ENCODE measurements at places on chromosomes 1 and 21. TPM values are rescaled to one million over a fixed set of nuclear protein-coding genes. Genes with fewer than 3 reads are reported as not detected.

DNA sequence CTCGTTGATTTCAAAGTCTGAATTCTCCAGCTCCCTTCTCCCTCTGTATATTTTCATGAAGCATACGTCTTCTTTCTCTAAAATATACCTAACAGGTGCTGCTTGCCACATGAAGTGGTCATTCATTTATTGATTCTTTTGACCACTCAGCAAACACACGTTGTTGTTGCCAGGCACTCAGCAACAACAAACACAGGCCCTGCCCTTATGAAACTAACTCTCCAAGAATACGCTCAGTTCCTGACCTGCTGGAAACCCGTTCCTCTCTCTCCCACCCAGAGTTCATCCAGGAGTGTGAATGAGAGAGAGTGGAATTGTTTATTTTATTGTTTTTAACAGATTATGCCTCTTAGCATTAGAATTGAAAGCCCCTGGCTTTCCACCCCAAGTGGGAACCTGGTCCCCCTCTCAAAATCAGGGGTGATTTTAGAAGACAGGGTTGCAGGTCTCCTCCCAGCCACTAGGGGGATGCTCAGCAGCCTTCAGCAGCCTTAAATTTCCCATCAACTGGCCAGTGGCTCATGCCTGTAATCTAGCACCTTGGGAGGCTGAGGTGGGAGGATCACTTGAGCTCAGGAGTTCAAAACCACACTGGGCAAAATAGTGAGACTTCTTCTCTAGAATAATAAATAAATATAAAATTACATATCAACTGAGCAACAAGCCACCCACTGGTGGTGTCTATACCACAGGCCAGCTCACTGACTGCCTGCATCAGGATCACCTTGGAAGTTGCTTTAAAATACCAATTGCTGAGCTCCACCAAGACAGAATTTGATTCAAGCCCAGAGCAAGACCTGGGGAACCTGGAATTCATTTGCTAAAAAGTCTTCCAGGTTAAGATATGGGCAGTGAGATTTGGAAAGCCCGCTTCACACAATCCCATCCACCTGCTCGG, 181.0 kb upstream of the KLHDC7A start:
- DNase-seq: no peak

Gene CYP4Z1
- total RNA-seq: not detected

DNA sequence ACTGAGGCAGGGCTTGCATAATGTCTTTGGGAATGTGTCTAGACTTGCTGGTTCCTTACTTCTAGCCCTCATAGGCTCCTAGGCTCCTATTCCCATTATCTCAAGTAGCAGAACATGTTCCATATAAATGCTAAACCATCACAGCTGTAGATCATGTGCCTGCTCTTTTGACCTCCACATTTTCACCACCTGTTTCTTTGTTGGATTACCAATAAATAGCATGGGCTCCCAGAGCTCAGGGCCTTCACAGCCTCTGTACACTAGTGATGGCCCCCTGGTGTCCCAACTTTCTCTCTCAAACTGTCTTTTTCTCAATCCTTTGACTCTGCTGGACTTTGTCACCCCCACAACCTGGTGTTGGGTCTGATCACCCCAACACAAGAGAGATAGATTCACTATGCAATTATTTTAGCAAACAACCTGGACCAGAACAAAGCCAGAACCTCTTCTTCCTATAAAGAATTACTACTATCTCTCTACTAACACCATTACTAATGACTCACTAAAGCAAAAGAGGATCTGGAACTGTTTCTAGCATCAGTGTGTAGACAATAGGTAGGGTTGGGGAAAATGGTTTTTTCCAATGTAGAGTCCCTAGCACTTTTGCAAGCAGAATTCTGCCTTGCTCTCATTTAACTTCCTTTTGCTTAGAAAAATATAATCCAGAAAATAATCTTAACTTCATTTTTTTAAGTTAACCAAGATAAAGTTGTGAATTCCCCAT, 51.7 kb downstream of the WLS start:
- DNase-seq: no peak

GRCh38 chr1:78292361-78292760, 198.4 kb upstream of the PTGFR start:
- DNase-seq: peak; percentile 38

DNA sequence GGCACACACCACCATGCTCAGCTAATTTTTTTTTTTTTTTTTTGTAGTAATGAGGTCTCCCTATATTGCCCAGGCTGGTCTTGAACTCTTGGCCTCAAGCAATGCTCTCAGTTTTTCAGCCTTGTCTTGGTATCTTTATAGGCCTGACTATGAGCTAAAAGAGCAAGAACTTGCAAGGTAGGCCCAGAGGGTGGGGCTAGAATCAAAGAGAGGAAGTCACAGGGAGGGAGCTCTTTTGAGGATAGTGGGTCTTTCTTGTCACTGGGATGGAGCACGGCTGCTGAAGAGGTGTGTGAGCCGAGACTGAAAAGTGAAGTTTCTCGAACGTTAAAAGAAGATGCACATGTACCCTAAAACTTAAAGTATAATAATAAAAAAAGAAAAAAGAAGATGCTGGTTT, 260.0 kb upstream of the BEND5 start:
- DNase-seq: no peak

GRCh38 chr1:174964972-174965361, 34.8 kb upstream of the CACYBP start:
- no peak for DNase-seq

Measured in HFFc6 (cell line).